Right renal pelvis (tissue), 4 donors: ENCODE measurements at places on chromosomes 7 and 10. TPM values are rescaled to one million over a fixed set of nuclear protein-coding genes. Genes with fewer than 3 reads are reported as not detected.

The CDH23 gene
- polyA plus RNA-seq, result 0.60 TPM

The LHFPL3 gene
- 7.0 TPM for polyA plus RNA-seq

The TMEM273 gene
- 3.1 TPM for polyA plus RNA-seq

The FAM131B gene
- 2.1 TPM for polyA plus RNA-seq

The VWC2 gene
- polyA plus RNA-seq, result 1.2 TPM

The CACNB2 gene
- polyA plus RNA-seq, result 3.4 TPM

The LLCFC1 gene
- polyA plus RNA-seq, result 0.53 TPM

The GUSB gene
- polyA plus RNA-seq, result 78.9 TPM

The CARD11 gene
- polyA plus RNA-seq, result 2.4 TPM

The DDX21 gene
- 60.3 TPM for polyA plus RNA-seq

The C10orf62 gene
- polyA plus RNA-seq, result 0.44 TPM

The TFR2 gene
- 0.86 TPM for polyA plus RNA-seq

The GGCT gene
- polyA plus RNA-seq, result 80.1 TPM

The EPHA1 gene
- polyA plus RNA-seq, result 22.5 TPM

The CTNNA3 gene
- 4.1 TPM for polyA plus RNA-seq

The IGFBP1 gene
- 0.74 TPM for polyA plus RNA-seq

The CDHR3 gene
- 6.5 TPM for polyA plus RNA-seq

The HMX2 gene
- 1.7 TPM for polyA plus RNA-seq

The HOXA3 gene
- polyA plus RNA-seq, result 36.2 TPM

The NUDT13 gene
- 5.5 TPM for polyA plus RNA-seq

The SLIT1 gene
- polyA plus RNA-seq, result 6.8 TPM
